H7 (cell line): ENCODE measurements at places on chromosomes 7 and 10. TPM values are rescaled to one million over a fixed set of nuclear protein-coding genes. Genes with fewer than 3 reads are reported as not detected.

The ASAH2 gene
- total RNA-seq, result 0.59 and 4.4 TPM in 2 replicates

The ENO4 gene
- total RNA-seq, result 0.94 and 1.9 TPM in 2 replicates

- DNase-seq, result no peak
Measured at GRCh38 chr7:123792547-123792946, 43.7 kb upstream of the WASL start.

GRCh38 chr7:66859794-66860645 lies 61.0 kb upstream of the TMEM248 start:
- DNase-seq, result peak; percentile 36

DNA sequence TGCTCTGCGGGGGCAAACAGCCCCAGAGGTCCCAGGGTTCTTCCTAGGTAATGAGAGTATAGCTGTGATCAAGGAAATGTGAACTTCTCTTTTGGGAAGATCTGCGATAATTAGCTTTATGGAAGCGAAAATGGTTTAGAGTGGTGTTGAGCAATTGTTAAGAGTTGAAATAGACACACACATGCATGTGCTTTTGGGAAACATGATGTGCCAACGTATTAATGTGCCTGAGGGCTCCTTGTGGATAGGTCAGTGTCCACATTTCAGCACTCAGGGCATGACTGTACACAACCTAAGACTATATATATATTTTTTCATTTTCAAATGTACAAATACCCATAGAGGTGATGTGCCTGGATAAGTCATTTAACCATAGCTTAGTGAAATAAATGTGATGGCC lies 67.0 kb downstream of the GSDME start:
- no peak for DNase-seq

DNA sequence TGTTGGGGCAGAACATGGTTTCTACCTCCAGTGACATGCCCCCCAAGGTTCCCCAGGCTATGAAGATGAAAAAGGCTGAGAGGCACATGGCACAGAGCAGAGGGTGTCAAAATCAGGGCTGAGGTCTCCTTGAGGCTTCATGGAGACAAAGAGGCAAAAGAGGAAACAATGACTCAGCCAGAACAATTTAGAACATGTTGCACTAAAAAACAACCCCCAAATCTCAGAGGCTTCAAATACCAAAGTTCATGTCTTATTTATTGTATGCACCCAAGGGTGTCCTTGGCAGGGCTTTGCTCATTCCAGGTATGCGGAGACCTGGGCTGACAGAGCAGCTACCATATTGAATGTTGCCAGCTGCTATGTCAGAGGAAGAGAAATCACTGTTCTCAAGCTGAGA lies 964.1 kb downstream of the GRID1 start:
- DNase-seq, result no peak
